Thoracic aorta (tissue), 2 donors: ENCODE measurements at places on chromosomes 2 and 18. TPM values are rescaled to one million over a fixed set of nuclear protein-coding genes. Genes with fewer than 3 reads are reported as not detected.

DNA sequence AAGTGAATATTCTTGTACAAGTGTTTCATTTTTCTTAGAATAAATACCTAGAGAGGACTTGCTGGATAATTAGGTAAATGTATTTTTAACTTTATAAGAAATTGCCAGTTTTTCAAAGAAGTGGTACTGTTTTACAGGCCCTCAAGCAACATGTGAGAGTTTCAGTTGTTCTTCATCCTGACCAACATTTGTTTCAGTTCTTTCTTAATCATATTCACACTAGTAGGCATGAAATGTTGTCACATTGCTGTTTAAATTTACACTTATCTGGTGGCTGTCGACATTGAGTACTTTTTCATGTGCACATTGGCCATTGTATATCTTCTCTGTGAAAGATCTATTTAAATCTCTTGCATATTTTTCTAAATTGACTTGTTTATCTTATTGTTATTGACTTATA, 178.1 kb downstream of the ACOXL start:
- no peaks in the 10 kb centered on the region for H3K4me1 ChIP-seq
- H3K4me3 ChIP-seq: no peak overlapping the region
- no peak overlapping the region for H3K27ac ChIP-seq
- H3K36me3 ChIP-seq: no peaks in the 10 kb centered on the region
- no peaks in the 10 kb centered on the region for H3K27me3 ChIP-seq

The NUP35 gene
- 15.5 TPM for total RNA-seq

The ARL6IP6 gene
- 7.3 TPM for total RNA-seq

- no peaks in the 10 kb centered on the region for H3K27me3 ChIP-seq
- no peak for DNase-seq
- no peak overlapping the region for H3K4me3 ChIP-seq
- no peak overlapping the region for H3K27ac ChIP-seq
- H3K4me1 ChIP-seq: no peaks in the 10 kb centered on the region
Measured at GRCh38 chr2:11553661-11554398, 20.0 kb downstream of the GREB1 start.

GRCh38 chr2:190214426-190215194, 105.0 kb downstream of the HIBCH start:
- H3K4me1 ChIP-seq: peaks cover 49% of the 10 kb centered on the region
- peak overlapping the region; percentile 71 for H3K27ac ChIP-seq
- no peaks in the 10 kb centered on the region for H3K27me3 ChIP-seq
- DNase-seq: no peak

The RAX gene
- not detected for total RNA-seq

The NYAP2 gene
- total RNA-seq: 0.14 TPM

The NT5C1B gene
- not detected for total RNA-seq

DNA sequence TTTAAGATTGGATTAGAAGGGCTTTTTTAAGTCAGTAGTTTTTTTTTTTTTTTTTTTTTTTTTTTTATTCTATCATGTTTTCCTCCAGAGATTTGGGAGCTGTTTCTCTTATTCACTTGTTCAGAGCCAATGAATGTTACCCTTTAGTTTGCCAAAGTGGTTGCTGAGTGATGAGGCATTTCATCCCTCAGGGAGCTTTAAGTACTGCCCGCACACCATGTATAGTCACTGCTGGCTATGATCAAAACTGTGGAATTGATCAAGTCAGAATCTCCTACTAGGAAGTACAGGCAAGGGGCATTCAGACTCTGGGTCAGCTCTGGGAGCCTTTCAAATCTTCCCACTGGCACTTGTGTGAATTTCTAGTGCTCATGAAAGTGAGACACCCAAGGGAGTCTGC, 201.6 kb downstream of the IKZF2 start:
- no peaks in the 10 kb centered on the region for H3K27me3 ChIP-seq
- no peaks in the 10 kb centered on the region for H3K4me1 ChIP-seq
- H3K36me3 ChIP-seq: no peaks in the 10 kb centered on the region
- H3K4me3 ChIP-seq: no peak overlapping the region
- no peak overlapping the region for H3K27ac ChIP-seq

GRCh38 chr18:24536326-24536725, 75.9 kb downstream of the HRH4 start:
- no peak for DNase-seq
- H3K27me3 ChIP-seq: no peaks in the 10 kb centered on the region
- no peaks in the 10 kb centered on the region for H3K36me3 ChIP-seq
- no peak overlapping the region for H3K4me3 ChIP-seq
- no peaks in the 10 kb centered on the region for H3K4me1 ChIP-seq

The TTLL4 gene
- 10.8 TPM for total RNA-seq

- H3K4me1 ChIP-seq: no peaks in the 10 kb centered on the region
- H3K27ac ChIP-seq: no peak overlapping the region
- H3K4me3 ChIP-seq: no peak overlapping the region
Measured at GRCh38 chr2:35960596-35960995, 395.0 kb upstream of the CRIM1 start.

DNA sequence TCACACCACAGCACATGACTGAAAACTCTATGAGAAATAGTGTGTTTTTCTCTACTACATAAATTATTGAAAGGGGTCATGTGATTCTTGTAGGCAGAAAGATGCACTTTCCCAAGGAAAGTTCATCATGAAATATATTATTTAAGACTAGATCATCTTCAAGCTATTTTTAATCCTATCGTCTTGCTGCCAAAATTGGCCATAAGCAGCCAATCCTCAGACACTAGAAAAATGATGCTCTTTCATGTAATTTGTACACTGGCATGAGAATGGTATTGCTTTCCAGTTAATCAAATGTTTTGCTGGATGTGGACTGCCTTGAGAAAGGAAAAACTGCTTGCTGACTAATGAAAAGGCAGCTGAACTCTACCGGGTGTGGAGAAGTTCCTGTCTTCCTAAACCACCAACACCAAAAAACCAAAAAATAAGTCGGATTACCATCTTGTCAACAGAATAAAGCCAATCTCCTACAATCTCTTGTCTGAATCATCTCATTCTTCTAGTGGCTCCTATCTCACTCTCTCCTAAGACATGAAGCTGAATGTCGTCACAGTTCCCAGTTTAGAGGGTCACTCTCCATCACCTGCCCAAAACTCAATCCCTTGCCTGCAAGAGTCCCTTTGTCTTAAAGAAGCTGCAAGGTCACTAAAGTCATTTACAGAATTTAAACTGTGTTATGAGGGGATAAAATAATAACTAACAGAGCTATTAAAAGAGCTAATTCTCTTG, 5.3 kb downstream of the BCL2 start:
- no peaks in the 10 kb centered on the region for H3K36me3 ChIP-seq
- H3K27me3 ChIP-seq: no peaks in the 10 kb centered on the region
- H3K4me1 ChIP-seq: peaks cover 16% of the 10 kb centered on the region
- peak overlapping the region; percentile 44 for H3K4me3 ChIP-seq

GRCh38 chr2:109349503-109350465, 220.8 kb downstream of the SH3RF3 start:
- H3K4me1 ChIP-seq: peaks cover 26% of the 10 kb centered on the region

- H3K36me3 ChIP-seq: no peaks in the 10 kb centered on the region
- H3K4me1 ChIP-seq: no peaks in the 10 kb centered on the region
- no peak for DNase-seq
- H3K4me3 ChIP-seq: no peak overlapping the region
- H3K27ac ChIP-seq: no peak overlapping the region
- H3K27me3 ChIP-seq: no peaks in the 10 kb centered on the region
Measured at GRCh38 chr2:158577141-158577540, 120.4 kb downstream of the PKP4 start.

DNA sequence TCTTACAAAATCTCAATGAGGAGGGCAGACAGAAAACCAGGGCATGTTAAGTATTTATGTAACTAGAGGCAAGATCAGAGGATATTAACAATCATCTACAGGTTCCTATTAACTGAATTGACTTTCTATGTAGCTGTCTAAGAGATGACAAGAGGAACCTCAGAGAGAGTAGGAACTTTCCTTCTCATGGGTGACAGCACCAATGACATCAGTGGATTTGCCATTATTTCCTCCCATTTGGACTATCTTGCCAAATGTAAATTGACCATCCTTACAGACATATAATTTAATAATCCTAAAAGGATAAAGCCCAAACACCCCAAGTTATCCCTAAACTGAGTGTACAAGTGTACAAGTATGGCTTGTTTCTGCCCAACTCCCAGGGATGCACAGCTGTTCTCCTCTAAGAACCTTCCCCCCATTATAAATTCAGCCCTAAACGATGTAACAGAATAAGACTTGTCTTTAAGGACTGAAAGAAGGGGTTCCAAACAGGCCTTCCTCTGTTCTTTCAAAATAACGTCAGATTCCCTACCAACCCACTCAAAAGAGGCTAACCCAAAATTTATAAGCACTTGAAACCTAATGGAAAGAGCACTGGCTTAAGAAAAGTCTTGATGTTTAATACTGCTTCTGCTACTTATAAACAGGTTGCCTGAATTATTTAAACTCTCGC, 73.4 kb upstream of the CHAC2 start:
- no peaks in the 10 kb centered on the region for H3K27me3 ChIP-seq
- no peak overlapping the region for H3K4me3 ChIP-seq
- peaks cover 7% of the 10 kb centered on the region for H3K36me3 ChIP-seq
